ENCODE measurements at places on chromosomes 12 and 14.

DNA sequence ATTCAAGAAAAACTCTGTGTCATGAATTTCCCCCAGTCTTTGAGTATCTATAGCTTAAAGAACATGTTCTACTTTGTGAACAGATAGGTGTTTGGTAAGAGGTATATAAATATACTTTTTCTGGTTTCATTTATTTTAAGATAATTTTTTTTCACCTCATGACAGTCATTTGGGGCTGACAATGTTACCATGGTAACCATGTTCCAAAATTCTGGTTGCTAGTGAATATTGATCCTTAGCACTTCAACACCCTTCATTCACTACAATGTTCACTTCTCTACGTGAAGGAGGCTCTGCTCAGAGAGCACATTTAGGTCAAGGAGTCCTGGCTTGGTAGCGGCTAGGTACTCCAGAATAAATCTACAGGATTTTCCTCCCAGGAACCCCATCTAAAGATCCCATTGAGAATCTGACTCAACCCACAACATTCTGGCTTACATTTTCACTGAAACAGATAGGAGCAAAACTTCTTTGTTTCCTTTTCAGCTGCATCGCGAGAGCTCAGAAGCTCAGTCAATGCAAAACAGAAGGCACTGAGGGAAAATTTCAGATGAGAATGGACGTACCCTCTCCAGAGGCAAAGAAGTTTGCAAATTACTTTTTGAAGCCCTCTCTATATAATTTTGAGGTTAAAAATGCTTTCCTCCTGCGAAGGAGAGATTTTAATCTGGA, 93.6 kb downstream of the ARF6 start:
- no peak for DNase-seq

GRCh38 chr14:105215602-105216001, 32.7 kb upstream of the BTBD6 start:
- no peak for DNase-seq

GRCh38 chr12:104216521-104216924, 944 bp downstream of the TXNRD1 start:
- no peak for DNase-seq

GRCh38 chr12:24933694-24934407, 15.1 kb downstream of the BCAT1 start:
- no peak for DNase-seq

DNA sequence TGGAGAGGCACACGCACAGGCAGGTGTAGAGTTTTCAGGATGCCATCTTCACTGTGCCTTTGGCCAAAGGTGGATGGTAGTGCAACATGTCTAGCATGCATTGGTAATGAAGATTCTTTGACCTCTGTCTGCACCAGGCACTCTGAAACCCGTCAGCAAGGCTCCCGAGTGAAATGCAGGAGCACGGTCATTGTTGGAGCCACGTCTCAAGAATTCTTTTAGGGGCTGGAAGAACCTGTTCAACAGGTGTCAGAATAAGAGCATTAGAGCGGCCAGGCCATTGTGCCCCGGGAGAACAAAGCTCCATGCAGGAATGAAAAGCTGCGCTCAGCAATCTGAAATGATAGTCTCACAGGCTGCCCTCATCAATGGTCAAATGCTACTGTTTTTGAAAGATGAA, 40.2 kb upstream of the DICER1 start:
- DNase-seq: no peak

GRCh38 chr14:48417715-48418500, 742.5 kb upstream of the MDGA2 start:
- DNase-seq: no peak

DNA sequence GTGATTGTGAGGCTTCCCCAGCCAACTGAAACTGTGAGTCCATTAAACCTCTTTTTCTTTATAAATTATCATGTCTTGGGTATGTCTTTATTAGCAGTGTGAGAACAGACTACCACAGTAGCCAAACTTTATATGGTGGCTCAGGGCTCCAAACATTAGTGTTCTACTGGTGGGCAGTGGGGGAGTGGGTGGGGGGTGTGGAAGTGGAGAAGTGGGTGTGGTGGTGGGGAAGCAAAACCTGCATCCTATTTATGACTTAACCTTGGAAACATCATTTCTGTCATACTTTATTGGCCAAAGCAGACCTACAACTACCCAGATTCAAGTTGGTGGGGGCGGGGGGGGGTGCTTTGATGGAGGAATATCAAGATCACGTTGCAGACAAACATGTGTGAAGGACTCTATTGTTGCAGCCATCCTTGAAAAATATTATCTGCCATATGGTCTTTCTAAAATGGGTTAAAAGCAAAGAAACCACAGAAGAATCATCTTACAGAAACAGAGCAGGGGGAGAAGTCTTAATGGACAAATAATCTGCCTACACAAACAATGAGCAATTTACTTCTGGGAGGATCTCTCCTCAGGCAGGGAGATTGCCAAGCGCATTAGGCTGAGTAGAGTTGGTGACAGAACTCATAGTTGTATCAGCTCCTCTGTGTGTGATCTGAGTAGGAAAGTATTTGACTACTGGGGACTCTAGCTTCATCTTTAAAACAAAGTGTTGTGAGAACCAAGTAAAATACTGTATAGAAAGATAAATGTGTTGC, 1.4 kb upstream of the PWP1 start:
- DNase-seq: no peak

DNA sequence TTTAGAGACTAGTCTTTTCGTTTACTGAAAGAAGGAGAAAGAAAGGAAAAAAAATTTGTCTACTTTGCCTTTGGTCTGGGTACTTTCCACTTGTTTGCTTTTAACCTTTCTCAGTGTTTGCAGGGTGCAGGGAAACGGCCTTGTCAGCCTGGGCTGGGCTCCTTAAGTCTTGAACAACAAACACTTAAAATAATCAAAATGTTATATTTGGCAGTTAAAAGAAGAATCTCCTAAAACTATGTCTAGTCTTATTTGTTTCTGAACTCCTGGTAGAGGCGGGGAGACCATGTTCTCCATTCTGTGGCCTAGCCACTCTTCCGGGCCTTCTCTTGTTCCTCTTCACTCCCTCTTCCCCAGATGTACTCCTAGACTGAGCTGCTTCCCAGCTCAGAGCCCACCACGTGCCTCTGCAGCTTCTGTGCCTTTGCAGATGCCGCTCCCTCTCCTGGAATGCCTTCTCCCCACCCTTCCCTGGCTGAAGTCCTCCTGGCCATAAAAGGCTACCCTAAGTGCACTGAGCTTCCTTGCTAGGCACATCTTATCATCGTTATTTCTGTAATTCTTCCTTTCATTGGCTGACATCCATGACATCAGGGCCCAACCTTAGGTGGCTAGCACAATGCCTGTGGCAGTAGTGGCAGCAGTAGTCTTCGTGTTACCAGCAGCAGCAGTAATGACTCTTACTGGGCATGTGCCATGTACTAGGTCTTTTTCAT, 432.9 kb downstream of the ZFP36L1 start:
- DNase-seq: no peak
